ENCODE measurements at places on chromosomes 12 and 14. TPM values are rescaled to one million over a fixed set of nuclear protein-coding genes. Genes with fewer than 3 reads are reported as not detected.

SARNP gene
- 139 TPM for total RNA-seq

OASL gene
- total RNA-seq = 1.9 TPM

WSCD2 gene
- not detected for total RNA-seq

CD163L1 gene
- 15.8 TPM for total RNA-seq

KIF5A gene
- total RNA-seq = not detected

KRT3 gene
- not detected for total RNA-seq

TAPBPL gene
- 17.4 TPM for total RNA-seq

MYF6 gene
- not detected for total RNA-seq

BATF gene
- 0.16 TPM for total RNA-seq

MYL6 gene
- 3,963 TPM for total RNA-seq

KRT72 gene
- not detected for total RNA-seq

SDS gene
- not detected for total RNA-seq

KCNH5 gene
- not detected for total RNA-seq

PRR4 gene
- total RNA-seq = 1.0 TPM
